Ovary (tissue), 10 donors: ENCODE measurements at places on chromosomes 7 and 10. TPM values are rescaled to one million over a fixed set of nuclear protein-coding genes. Genes with fewer than 3 reads are reported as not detected.

Gene TLX1
- total RNA-seq: not detected

GRCh38 chr7:70925411-70926115 is 206.4 kb upstream of the GALNT17 start:
- DNase-seq: no peak

- peak; percentile 68 for DNase-seq
Measured at GRCh38 chr10:70461397-70462348, 16.9 kb upstream of the PALD1 start.

- peak; percentile 90 for DNase-seq
Measured at GRCh38 chr7:94697035-94697974, 41.4 kb upstream of the SGCE start.

- DNase-seq: no peak
Measured at GRCh38 chr10:59678884-59679301, 30.8 kb downstream of the SLC16A9 start.

DNA sequence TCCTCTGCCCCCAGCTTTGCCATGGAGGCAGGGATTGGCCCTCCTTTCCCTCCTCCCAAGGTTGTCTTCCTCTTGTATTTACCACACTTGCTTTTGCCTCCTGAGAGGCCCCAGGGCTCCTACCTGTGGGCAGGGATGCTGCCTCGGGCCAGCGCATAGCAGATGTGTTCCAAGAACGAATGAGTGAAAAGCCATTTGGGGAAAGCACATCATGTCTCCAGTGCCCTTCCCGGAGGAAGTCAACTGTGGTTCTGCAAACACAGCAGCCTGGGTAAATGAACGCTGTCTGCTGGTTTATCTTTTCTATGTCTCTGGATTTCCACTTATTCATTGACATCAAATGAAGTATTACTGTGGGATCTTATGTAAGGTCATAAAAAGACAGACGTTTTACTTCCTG is 161.7 kb downstream of the FANK1 start:
- DNase-seq: no peak

DNA sequence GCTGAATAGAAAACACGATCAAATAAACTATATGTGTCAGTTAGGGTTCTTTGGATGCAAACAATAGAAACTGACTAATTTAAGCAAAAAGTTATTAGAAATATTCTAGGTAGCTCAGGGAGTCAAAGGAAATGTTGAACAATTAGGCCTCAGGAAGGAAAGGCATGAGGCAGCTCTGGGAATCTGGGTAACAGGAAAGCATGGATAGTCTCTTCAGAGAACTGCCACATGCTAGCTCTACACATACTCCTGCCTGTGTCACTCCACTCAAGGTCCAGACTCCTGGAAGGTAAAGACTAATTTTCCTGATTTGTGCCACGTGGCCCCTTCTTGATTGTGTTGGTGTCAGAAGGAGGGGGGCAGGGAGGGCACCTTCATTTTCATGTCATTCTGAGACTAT is 23.8 kb upstream of the PTTG1IP2 start:
- DNase-seq: no peak

Gene GPER1
- total RNA-seq: 4.9 TPM

Gene MRPS33
- total RNA-seq: 49.1 TPM

Gene RGR
- not detected for total RNA-seq

Gene HTR5A
- total RNA-seq: not detected

Gene UCMA
- total RNA-seq: not detected

GRCh38 chr7:55534916-55535590 is 37.2 kb downstream of the VOPP1 start:
- DNase-seq: no peak

- DNase-seq: no peak
Measured at GRCh38 chr7:157625973-157626742, 289.4 kb downstream of the DNAJB6 start.

GRCh38 chr10:49143249-49143648 is 9.4 kb upstream of the FAM170B start:
- no peak for DNase-seq

Gene GCK
- 1.3 TPM for total RNA-seq

Gene IFIT1B
- not detected for total RNA-seq
